Naive thymus-derived CD8-positive, alpha-beta T cell (primary cell): ENCODE measurements at places on chromosomes 6 and 20. TPM values are rescaled to one million over a fixed set of nuclear protein-coding genes. Genes with fewer than 3 reads are reported as not detected.

Gene IL22RA2
- not detected for total RNA-seq

Gene CALHM6
- 1.2 TPM for total RNA-seq

Gene PROCR
- 3.2 TPM for total RNA-seq

Gene GLO1
- total RNA-seq, result 30.7 TPM

Gene SSTR4
- not detected for total RNA-seq

Gene C6orf15
- total RNA-seq, result not detected

GRCh38 chr20:24915892-24916291 is 33.2 kb upstream of the CST7 start:
- peaks cover 5% of the 10 kb centered on the region for H3K4me1 ChIP-seq
- no peaks in the 10 kb centered on the region for H3K36me3 ChIP-seq
- H3K4me3 ChIP-seq, result no peak overlapping the region
- H3K27me3 ChIP-seq, result peaks cover 5% of the 10 kb centered on the region

DNA sequence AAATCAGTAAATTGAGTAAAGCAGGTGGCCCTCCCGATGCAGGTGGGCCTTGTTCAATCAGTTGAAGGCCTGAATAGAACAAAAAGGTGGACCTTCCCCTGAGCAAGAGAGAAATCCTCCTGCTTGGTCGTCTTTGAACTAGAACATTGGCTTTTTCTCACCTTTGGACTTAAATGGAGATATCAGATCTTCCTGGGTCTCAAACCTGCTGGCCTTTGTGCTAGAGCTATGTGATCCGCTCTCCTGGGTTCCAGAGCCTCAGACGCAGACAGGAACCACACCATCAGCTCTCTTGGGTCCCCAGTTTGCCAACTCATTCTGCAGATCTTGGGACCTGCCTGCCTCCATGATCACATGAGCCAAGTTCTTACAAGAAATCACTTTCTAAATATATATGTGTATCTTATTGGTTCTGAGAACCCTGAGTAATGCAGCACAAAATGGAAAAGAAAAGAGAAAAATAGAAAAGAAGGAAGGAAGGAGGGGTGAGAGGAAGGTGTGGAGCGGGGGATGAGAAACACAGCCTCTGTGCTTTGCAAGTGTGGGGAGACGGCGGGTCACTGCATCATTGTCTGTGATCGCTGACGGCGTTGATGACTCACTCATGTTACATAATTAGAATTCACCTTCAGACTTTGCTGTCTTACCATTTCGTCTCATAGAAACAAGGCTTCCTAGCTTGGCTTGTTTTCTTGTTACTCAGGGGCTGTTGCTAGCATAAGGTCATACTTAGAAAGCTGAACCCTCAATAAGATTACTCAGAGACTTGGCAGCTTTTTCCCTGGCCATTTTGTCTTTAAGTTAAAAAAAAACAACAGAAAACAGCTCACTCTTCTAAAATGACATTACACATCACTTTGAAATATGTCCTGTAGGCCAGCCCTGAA is 85.7 kb upstream of the NEDD9 start:
- H3K4me3 ChIP-seq, result no peak overlapping the region
- peaks cover 36% of the 10 kb centered on the region for H3K4me1 ChIP-seq

- peak; percentile 61 for DNase-seq
- H3K36me3 ChIP-seq, result no peaks in the 10 kb centered on the region
- peaks cover 59% of the 10 kb centered on the region for H3K4me1 ChIP-seq
- peak overlapping the region; percentile 75 for H3K4me3 ChIP-seq
These were observed 14.3 kb upstream of the NCOA3 start for GRCh38 chr20:47487175-47487917.

GRCh38 chr6:168134560-168135201 is 55.7 kb upstream of the FRMD1 start:
- DNase-seq, result no peak
- H3K36me3 ChIP-seq, result no peaks in the 10 kb centered on the region
- no peaks in the 10 kb centered on the region for H3K4me1 ChIP-seq
- no peak overlapping the region for H3K4me3 ChIP-seq
- H3K27ac ChIP-seq, result no peak overlapping the region
- no peaks in the 10 kb centered on the region for H3K27me3 ChIP-seq

GRCh38 chr6:132814716-132815570 is 574 bp downstream of the RPS12 start:
- no peak for DNase-seq
- H3K27ac ChIP-seq, result peak overlapping the region; percentile 98

- no peaks in the 10 kb centered on the region for H3K36me3 ChIP-seq
- no peaks in the 10 kb centered on the region for H3K27me3 ChIP-seq
- H3K4me1 ChIP-seq, result peaks cover 50% of the 10 kb centered on the region
These were observed 100.4 kb upstream of the BACH2 start for GRCh38 chr6:90397047-90397446.
